ENCODE measurements at places on chromosomes 2 and 18. TPM values are rescaled to one million over a fixed set of nuclear protein-coding genes. Genes with fewer than 3 reads are reported as not detected.

XDH gene
- 1.3 TPM for total RNA-seq

ITGB6 gene
- 0.89 TPM for total RNA-seq

ABCG8 gene
- total RNA-seq = not detected

RNF149 gene
- 44.1 TPM for total RNA-seq

ANKRD39 gene
- total RNA-seq = 19.0 TPM

VWA3B gene
- not detected for total RNA-seq

ITGA4 gene
- 3.0 TPM for total RNA-seq

CD207 gene
- not detected for total RNA-seq

ZAP70 gene
- total RNA-seq = not detected

TEKT4 gene
- total RNA-seq = not detected

EFEMP1 gene
- 47.0 TPM for total RNA-seq

CASP8 gene
- 39.4 TPM for total RNA-seq

CYTIP gene
- total RNA-seq = not detected

STRN gene
- 15.8 TPM for total RNA-seq

FAM124B gene
- not detected for total RNA-seq

G6PC2 gene
- not detected for total RNA-seq

ATG4B gene
- total RNA-seq = 58.5 TPM

ZNF521 gene
- not detected for total RNA-seq

MAP3K19 gene
- not detected for total RNA-seq

CLEC4F gene
- not detected for total RNA-seq

NCKAP5 gene
- 1.7 TPM for total RNA-seq

APCDD1 gene
- total RNA-seq = not detected

PPP1R1C gene
- 2.0 TPM for total RNA-seq

SGPP2 gene
- 0.20 TPM for total RNA-seq

TEX51 gene
- not detected for total RNA-seq

CYBRD1 gene
- total RNA-seq = 38.6 TPM

RNF125 gene
- 0.53 TPM for total RNA-seq

LONRF2 gene
- total RNA-seq = 3.3 TPM

LBX2 gene
- 4.6 TPM for total RNA-seq

NAT8 gene
- total RNA-seq = not detected

PLB1 gene
- total RNA-seq = 2.0 TPM

RTKN gene
- 20.5 TPM for total RNA-seq

AQP12A gene
- total RNA-seq = not detected

LIPG gene
- total RNA-seq = 0.10 TPM

LYPD1 gene
- total RNA-seq = 18.2 TPM

DSG1 gene
- total RNA-seq = not detected

CNTNAP5 gene
- not detected for total RNA-seq

All from A549 treated with DMSO at 1 μM for 4 hours (cell line).